ENCODE measurements at places on chromosomes 11 and 22.

GRCh38 chr11:113928311-113928710 is 23.7 kb downstream of the HTR3B start:
- no peak for DNase-seq

GRCh38 chr11:131203040-131203439 is 167.4 kb upstream of the NTM start:
- no peak for DNase-seq

GRCh38 chr22:40235308-40235707 is 57.6 kb downstream of the TNRC6B start:
- no peak for DNase-seq

- DNase-seq: peak; percentile 58
Measured at GRCh38 chr11:43567396-43567975, 113.1 kb upstream of the HSD17B12 start.

- no peak for DNase-seq
Measured at GRCh38 chr22:36317658-36318271, 64.8 kb downstream of the APOL1 start.

DNA sequence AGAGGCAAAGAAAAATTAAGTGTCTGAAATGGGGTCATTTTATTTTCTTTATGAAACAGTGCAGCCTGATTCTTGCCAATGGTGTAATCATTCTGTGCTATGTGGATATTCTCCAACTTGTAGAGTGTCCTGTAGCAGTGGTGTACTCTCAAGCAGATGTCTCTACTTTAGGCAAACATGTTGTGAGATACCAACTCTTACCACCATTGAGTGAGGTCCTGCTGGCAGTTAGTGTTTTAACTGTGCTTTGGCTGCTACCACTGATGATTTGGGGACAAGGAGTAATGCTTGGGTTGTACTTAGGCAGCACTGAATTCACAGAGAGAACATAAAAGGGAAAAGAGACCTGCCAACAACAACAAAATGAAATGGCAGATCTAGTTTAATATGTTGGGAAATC is 122.5 kb downstream of the APIP start:
- no peak for DNase-seq

DNA sequence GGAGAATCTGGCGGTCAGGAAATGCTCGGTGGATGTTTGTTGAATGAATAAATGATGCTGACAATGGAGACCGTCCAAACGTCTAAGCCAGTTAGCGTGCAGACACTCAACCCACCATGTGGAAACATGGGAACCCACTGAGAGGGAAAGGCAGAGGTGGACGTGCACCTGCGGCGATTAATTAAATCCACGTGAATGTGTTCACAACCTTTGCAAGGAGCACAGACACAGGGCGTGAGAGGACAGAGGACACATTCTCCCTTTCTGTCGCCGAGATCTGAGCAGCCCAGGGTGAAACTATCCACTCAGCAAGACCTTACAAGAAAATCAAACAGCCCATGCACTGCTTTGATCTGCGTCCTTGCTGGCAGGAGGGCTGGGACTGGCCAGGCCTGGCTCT is 58.3 kb upstream of the LINC01488 start:
- DNase-seq: no peak

- DNase-seq: peak; percentile 15
Measured at GRCh38 chr22:50260801-50261614, 475 bp downstream of the MAPK12 start.

- peak; percentile 83 for DNase-seq
Measured at GRCh38 chr11:46296528-46297448, 19.3 kb downstream of the CREB3L1 start.

GRCh38 chr11:25218036-25218435 is 721.2 kb downstream of the LUZP2 start:
- DNase-seq: no peak

GRCh38 chr11:32034680-32035079 is 56.2 kb upstream of the RCN1 start:
- no peak for DNase-seq
